Left renal cortex interstitium (tissue), 4 donors: ENCODE measurements at places on chromosomes 16 and 17. TPM values are rescaled to one million over a fixed set of nuclear protein-coding genes. Genes with fewer than 3 reads are reported as not detected.

TNK1 gene
- 5.4 TPM for polyA plus RNA-seq

MEIOB gene
- polyA plus RNA-seq: 2.7 TPM

WFDC1 gene
- 4.3 TPM for polyA plus RNA-seq

CACNG1 gene
- polyA plus RNA-seq: not detected

GRCh38 chr17:7336240-7337175, at the start of gene ACAP1:
Gene ACAP1 (plus strand): TSS chr17:7336529. CDS start chr17:7336735, 206 bp downstream.
- DNase-seq: no peak

GRCh38 chr16:58177353-58177710, 20.6 kb downstream of the CSNK2A2 start:
- DNase-seq: no peak

DNA sequence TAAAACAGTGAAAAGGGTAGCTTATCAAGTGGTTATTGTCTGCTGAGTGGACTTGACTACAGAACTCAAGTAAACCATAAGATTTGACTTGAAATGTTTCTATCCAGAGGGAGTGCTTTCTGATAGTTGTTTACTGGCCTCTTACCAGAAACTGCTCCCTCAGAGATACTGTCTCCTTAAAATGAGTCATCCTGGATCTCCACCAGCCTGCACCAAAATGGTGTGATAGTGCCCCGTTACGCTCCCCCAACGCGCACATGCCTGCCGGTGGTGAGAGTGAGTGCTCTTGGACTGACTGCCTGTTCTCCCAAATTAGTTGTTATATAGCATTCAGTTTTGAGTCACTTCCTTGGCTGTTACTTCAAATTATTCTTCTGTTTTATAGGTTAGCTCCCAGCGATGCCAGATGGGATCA, 22.9 kb downstream of the PRCD start:
- no peak for DNase-seq

DNA sequence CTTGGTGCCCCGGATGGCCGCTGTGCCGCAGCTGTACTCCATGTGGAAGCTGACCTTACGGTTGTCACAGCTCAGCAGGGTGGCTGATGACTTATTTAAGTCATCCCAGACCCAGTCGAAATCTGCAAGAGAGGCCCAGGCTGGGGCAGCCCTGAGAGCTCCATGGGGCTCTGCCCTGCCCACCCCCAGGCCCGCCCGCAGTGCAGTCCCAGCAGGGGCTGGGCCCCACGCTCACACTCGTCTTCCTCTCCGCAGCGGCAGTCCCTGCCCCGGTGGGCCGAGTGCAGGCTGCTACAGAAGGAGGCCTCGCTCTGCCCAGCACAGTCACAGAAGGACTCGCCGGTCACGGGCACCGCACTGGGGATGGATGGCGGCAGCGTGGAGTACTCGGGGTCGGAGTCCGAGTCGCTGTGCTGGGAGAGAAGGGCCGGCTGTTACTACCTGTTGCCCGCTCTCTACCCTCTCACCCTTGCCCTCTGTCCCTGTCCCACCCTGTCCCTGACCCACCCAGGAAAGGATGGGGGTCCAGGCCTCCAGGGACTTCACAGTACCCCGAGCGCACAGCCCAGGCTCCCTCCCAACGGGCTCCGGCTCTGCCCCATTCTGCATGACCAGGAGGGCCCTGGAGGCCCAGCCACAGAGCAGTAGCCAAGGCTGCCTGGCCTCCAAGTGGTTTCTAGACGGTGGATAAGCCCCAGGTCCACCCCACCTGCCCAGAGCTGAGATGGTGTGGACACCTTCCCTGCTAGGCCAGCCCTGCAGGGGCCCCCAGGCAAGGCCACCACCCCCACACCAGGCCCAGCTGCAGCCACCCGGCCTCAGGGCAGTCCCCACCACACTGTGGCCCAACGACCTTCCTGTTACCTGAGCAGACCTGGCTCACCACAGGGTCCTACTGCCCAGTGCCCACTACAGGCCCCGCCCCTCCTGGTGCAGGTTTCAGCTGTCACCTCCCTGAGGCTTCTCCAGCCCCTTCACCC, 3.9 kb downstream of the SPSB3 start:
- DNase-seq: no peak

- no peak for DNase-seq
Observed at GRCh38 chr17:13702266-13702665, 100.5 kb upstream of the HS3ST3A1 start.

DNA sequence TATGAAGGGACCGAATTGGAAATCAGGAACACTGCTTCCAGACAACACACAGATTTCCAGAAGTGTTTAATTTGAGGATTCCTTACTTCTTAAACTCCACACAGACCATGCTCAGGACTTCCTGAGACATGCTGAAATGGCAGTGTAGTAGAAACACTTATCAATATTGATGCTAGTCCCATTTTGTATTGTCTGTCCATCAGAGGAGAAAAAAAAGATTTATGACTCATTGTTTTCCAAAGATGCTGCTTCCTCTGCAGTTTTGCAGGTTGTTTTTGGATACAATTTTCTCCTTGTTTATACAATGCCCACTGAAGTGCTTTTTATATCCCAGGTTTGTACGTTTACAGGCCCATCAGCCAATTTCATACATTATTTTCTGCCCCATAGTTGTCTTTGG, 68.3 kb upstream of the TANC2 start:
- no peak for DNase-seq
